GM03348 (cell line): ENCODE measurements at places on chromosomes 4 and X.

DNA sequence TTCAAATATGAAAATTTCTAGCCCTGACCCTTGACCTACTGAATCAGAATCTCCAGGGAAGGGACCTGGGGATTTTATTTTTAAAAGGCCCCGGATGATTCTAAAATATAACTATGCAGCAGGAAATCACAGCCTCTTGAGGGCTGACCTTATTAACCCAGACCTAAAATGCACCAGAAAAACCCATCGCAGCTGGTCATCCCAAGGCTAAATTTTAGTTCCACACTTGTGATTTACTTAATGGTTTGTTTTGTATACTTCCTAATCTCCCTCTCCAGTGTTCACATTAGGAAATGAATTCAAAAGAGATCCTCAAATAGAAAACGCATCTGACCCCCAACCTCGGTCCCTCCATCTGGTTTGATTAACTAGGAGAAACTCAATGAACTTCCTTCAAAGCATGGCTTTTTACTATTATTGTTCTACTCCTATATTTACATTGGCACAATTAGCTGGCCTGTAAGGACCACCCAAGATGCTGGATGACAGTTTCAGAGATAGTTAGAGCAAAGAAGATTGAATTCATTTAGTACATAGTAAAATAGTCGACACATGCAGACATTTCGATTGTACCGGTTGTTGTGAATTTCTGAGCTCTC is 147.8 kb upstream of the MED14 start:
- DNase-seq: no peak

GRCh38 chrX:95063554-95063953 is 1389.5 kb downstream of the FAM133A start:
- peak; percentile 1 for DNase-seq

DNA sequence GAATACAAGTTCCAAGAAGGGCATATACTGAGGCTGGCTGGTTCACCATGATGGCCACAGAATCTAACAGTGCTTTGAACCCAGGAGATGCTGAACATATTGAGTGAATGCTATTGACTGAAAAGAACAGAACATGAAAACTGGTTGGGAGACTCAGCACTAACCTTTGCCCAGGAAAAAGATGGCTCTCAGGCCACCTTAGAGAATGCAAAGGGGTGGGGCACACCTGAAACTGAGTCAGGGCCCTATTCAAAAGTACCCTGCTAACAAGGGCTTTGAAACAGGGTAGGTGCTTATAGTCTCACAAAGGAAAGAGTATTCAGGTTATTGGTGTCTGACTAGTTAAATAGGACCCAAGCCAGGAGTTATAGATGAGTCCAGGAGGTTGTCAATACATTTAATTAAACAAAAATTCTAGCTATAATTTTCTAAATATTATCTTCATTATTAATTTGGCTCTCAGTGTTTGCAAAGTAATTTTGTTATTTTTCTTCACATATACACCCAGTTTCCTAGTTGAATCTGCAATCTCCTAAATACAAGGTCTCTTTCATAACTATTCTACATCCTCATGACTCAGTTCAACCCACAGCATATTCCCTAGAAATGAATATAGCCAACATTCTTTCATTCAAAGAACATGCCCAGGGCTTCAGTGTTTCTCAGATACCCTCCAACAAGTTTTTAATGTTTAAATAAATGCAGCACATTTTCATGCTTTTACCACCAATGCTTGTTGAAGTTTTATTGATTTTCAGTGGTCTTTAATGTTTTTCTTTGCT is 144.2 kb upstream of the RAPGEF2 start:
- peak; percentile 5 for DNase-seq

GRCh38 chr4:146124023-146124680 is 51.4 kb upstream of the LSM6 start:
- no peak for DNase-seq

GRCh38 chr4:138241281-138242075 is 671 bp downstream of the SLC7A11 start:
- peak; percentile 9 for DNase-seq

DNA sequence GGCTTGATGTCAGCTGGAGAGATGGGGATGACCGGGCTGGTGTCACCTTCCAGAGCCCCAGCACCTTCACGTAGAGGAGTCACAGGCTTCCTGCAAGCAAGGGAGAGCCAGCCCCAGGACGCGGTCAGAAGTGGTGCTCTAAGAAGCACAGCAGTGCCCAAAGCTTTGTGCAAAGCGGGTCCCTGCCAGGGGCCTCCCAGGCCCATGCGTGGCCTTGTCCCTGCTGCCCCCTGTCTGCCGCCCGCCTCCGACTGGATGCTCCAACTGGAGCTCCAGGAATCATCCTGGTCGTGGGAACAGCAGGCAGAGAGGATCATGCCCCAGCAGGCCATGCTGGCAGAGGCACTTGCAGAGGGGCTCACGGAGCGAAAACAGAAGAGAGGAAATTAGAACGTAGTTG is 40.1 kb upstream of the LRPAP1 start:
- no peak for DNase-seq

GRCh38 chrX:29471829-29472228 is 743.5 kb upstream of the MAGEB2 start:
- DNase-seq: no peak
